ENCODE measurements at places on chromosomes 2 and 18.

DNA sequence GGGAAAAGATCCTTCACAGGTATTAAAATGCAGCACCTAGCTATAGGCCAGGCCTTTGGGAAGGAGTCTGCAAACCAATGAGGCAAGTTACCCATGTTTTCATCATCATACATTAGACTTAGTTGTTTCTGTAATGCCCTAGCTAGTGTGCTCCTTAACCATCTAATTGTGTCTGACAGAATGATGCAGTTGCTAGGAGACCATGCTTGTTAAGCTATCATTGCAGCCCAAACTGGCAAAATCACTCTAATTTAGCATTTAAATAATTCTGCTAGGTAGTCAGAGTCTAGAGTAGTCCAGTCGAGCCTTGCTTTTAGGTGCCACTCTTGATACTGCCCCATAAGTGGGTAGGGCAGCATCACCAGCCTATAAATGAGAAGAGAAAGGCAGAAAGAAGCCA is 34.9 kb downstream of the GAD1 start:
- H3K4me3 ChIP-seq, result no peak overlapping the region
- DNase-seq, result no peak
- no peak overlapping the region for H3K27ac ChIP-seq
- H3K4me1 ChIP-seq, result no peaks in the 10 kb centered on the region

GRCh38 chr2:138147796-138148195 is 183.5 kb downstream of the HNMT start:
- no peaks in the 10 kb centered on the region for H3K27me3 ChIP-seq
- H3K36me3 ChIP-seq, result no peaks in the 10 kb centered on the region
- no peak for DNase-seq
- no peaks in the 10 kb centered on the region for H3K4me1 ChIP-seq

- no peak overlapping the region for H3K27ac ChIP-seq
- no peak overlapping the region for H3K4me3 ChIP-seq
- H3K36me3 ChIP-seq, result no peaks in the 10 kb centered on the region
- DNase-seq, result no peak
- no peaks in the 10 kb centered on the region for H3K27me3 ChIP-seq
Measured at GRCh38 chr2:231904161-231904611, 22.0 kb downstream of the NPPC start.

- H3K4me3 ChIP-seq, result no peak overlapping the region
- DNase-seq, result no peak
- no peaks in the 10 kb centered on the region for H3K4me1 ChIP-seq
- no peaks in the 10 kb centered on the region for H3K36me3 ChIP-seq
- no peak overlapping the region for H3K27ac ChIP-seq
- H3K27me3 ChIP-seq, result no peaks in the 10 kb centered on the region
Measured at GRCh38 chr18:73896685-73897084, 250.9 kb downstream of the FBXO15 start.

DNA sequence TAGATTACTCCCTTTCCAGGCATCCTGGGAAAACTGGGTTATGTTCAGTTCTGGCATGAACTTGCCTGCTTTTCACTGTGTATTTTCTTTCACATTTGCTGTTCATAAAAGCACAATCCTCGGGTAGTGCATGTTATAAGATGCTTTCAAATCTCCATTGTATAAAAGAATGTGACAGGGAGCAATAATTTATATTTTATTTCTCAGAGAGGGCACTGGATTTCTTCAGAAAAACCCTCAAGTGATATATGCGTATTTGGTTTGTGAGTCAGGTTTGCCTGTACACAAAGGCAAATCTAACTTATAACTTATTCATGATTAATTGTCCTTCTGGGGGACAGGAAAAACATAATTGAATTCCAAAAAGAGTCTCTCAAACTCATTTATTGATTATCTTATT is 440.7 kb upstream of the MMADHC start:
- H3K4me1 ChIP-seq, result no peaks in the 10 kb centered on the region
- no peak overlapping the region for H3K4me3 ChIP-seq
- no peak overlapping the region for H3K27ac ChIP-seq
- H3K27me3 ChIP-seq, result no peaks in the 10 kb centered on the region
- DNase-seq, result no peak

DNA sequence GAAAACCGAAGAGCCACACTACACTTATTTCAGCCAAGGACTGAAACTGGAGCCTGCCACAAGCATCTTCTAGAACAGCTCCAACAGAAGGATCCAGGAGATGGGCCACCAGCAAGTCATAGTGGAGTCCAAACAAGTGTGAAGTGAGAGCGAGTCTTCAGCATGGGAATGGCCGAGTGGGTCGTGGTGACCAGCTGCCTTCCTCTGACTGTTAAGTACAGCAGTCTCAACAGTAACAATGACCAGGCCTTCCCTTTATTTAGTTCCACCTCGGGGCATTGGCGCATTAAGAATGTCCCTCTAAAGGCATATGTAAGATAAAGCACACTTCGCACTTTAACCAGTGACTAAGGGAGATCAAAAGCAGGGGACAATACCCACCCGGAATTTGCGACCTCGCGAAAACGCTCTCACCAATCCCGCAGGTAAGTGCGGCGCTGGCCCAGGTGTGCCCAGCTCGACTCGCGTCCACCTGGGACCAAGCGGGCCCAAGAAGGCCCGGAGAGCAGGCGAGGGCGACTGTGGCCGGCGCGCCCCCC is 1.1 kb downstream of the L3MBTL4 start:
- no peaks in the 10 kb centered on the region for H3K27me3 ChIP-seq
- H3K36me3 ChIP-seq, result no peaks in the 10 kb centered on the region

DNA sequence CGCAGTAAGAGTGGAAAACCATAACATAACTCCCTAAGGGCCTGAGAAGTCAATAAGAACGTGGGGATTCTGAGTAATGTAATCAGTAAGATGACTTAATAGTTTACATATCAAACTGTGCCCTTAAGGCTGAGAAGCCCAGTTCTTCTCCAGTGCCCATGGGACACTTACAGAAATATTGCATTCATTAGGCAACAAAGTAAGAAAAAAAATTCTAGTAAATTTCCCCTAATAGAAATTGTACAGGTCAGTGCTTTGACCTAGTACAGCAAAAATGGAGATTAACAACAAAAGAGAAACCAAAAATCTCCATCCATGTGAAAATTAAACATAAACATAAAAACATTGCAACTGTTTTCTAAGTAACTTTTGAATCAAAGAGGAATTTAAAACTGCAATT is 139.8 kb upstream of the HS6ST1 start:
- DNase-seq, result no peak
- no peaks in the 10 kb centered on the region for H3K36me3 ChIP-seq
- no peaks in the 10 kb centered on the region for H3K4me1 ChIP-seq
- H3K27ac ChIP-seq, result no peak overlapping the region
- no peaks in the 10 kb centered on the region for H3K27me3 ChIP-seq

DNA sequence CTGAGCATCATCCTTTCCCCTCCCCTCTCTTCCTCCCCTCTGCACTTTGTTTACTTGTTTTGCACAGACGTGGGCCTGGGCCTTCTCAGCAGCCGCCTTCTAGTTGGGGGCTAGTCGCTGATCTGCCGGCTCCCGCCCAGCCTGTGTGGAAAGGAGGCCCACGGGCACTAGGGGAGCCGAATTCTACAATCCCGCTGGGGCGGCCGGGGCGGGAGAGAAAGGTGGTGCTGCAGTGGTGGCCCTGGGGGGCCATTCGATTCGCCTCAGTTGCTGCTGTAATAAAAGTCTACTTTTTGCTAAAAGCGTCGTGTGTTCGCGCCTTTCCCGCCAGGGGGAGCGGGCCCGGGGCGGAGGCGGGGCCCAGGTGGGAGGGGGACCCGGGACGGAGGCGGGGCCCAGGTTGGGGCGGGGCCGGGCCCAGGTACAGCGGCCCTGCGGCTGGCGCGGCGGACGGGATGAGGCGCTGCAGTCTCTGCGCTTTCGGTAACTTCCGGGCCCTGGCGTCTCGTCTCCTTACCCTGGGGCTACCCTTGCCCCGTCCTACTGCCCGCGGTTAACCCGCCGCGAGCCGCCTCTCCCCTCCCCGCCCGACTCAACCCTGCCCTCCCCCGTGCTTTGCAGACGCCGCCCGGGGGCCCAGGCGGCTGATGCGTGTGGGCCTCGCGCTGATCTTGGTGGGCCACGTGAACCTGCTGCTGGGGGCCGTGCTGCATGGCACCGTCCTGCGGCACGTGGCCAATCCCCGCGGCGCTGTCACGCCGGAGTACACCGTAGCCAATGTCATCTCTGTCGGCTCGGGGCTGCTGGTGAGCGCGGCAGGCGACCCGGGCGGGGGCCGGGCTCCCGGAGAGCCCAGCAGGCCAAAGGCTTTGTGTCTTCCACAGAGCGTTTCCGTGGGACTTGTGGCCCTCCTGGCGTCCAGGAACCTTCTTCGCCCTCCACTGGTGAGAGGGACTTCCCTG is at the start of gene KRTCAP3:
TSS of gene KRTCAP3 (plus strand) at position 424 of the 962 bp plus-strand sequence. CDS start at position 456, 32 bp downstream.
- H3K4me1 ChIP-seq, result no peaks in the 10 kb centered on the region
- H3K36me3 ChIP-seq, result no peaks in the 10 kb centered on the region
- H3K27me3 ChIP-seq, result no peaks in the 10 kb centered on the region
- H3K27ac ChIP-seq, result no peak within 1 kb of the TSS
- peak; percentile 66 for DNase-seq

GRCh38 chr2:143482771-143483170 is 353.6 kb downstream of the ARHGAP15 start:
- H3K4me3 ChIP-seq, result no peak overlapping the region
- no peaks in the 10 kb centered on the region for H3K36me3 ChIP-seq
- no peaks in the 10 kb centered on the region for H3K27me3 ChIP-seq
- H3K4me1 ChIP-seq, result no peaks in the 10 kb centered on the region
- H3K27ac ChIP-seq, result no peak overlapping the region

Data from right lobe of liver (tissue), 6 donors.